ENCODE measurements at places on chromosomes 7 and 10.

- H3K27ac ChIP-seq = no peak overlapping the region
- no peaks in the 10 kb centered on the region for H3K36me3 ChIP-seq
- DNase-seq = no peak
- H3K27me3 ChIP-seq = no peaks in the 10 kb centered on the region
Measured at GRCh38 chr7:3795781-3796180, 494.7 kb downstream of the SDK1 start.

DNA sequence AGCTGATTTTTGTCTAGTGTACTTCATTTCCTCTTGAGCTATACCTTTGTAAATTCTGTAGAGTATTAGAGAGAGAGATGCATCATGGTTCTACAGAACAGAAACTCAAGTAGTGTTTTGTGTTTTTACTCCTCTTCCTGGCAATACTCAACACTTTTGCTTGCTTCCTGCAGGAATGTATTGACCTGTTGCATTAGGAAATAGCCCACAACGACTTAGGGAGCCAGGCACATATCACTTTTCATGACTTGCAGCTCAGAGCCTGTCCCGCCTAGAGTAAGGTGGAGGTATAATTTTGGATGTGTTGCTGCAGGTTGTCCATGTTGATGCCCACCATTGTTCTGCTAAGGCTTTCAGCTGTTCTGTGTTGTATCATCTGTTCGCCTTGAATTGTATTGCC, 216.3 kb downstream of the SDK1 start:
- H3K27me3 ChIP-seq = no peaks in the 10 kb centered on the region
- no peak overlapping the region for H3K27ac ChIP-seq
- H3K36me3 ChIP-seq = no peaks in the 10 kb centered on the region
- H3K4me3 ChIP-seq = no peak overlapping the region

DNA sequence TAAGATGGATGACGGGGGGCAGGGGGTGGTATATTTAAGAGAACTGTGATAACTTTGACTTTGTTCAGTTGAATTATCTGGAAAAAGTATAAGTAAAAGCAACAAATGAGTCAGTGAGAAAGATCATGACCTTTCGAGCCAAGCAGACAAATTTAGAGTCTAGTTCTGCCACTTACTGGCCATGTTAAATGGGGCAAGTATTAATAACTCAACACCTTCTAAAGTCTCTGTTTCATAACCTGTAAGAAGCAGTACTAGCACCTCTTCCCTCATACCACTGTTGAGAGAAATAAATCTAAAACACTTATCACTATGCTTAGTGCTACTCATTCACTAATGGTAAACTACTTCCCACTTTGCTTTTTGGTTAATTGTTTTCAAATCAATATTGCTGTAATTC, 604.4 kb upstream of the LRRN3 start:
- no peaks in the 10 kb centered on the region for H3K4me1 ChIP-seq

- no peaks in the 10 kb centered on the region for H3K27me3 ChIP-seq
- H3K4me3 ChIP-seq = no peak overlapping the region
- no peak for DNase-seq
Measured at GRCh38 chr10:48520184-48520506, 84.7 kb downstream of the ARHGAP22 start.

- H3K27me3 ChIP-seq = no peaks in the 10 kb centered on the region
- H3K4me1 ChIP-seq = no peaks in the 10 kb centered on the region
- H3K4me3 ChIP-seq = no peak overlapping the region
- H3K27ac ChIP-seq = no peak overlapping the region
Measured at GRCh38 chr10:60742512-60742911, 35.8 kb upstream of the CDK1 start.

GRCh38 chr7:87482115-87482514, 6.6 kb upstream of the ABCB4 start:
- H3K27ac ChIP-seq = no peak overlapping the region
- H3K4me3 ChIP-seq = no peak overlapping the region
- DNase-seq = no peak
- no peaks in the 10 kb centered on the region for H3K4me1 ChIP-seq
- no peaks in the 10 kb centered on the region for H3K27me3 ChIP-seq

GRCh38 chr10:78642269-78642816, 426.4 kb upstream of the ZMIZ1 start:
- no peaks in the 10 kb centered on the region for H3K27me3 ChIP-seq
- DNase-seq = no peak
- H3K4me1 ChIP-seq = no peaks in the 10 kb centered on the region
- no peak overlapping the region for H3K4me3 ChIP-seq
- H3K36me3 ChIP-seq = no peaks in the 10 kb centered on the region
- no peak overlapping the region for H3K27ac ChIP-seq

- no peaks in the 10 kb centered on the region for H3K4me1 ChIP-seq
- H3K36me3 ChIP-seq = no peaks in the 10 kb centered on the region
- no peak overlapping the region for H3K4me3 ChIP-seq
- H3K27me3 ChIP-seq = no peaks in the 10 kb centered on the region
Measured at GRCh38 chr10:131049016-131049415, 262.5 kb downstream of the TCERG1L start.

DNA sequence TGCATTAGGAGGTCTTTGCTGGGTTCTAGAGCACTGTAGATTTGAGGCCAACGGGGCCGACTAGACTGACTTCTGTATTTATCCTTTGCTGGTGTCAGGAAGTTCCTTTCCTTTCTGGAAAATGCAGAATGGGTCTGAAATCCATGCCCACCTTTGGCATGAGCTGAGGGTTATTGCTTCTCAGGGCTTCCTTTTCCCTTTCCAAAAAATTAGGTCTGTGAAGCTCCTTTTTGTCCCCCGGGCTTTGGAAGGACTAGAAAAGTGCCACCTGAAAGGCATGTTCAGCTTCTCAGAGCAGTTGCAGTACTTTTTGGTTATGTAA, 675 bp downstream of the IL6 start:
- no peaks in the 10 kb centered on the region for H3K36me3 ChIP-seq
- no peak for DNase-seq

DNA sequence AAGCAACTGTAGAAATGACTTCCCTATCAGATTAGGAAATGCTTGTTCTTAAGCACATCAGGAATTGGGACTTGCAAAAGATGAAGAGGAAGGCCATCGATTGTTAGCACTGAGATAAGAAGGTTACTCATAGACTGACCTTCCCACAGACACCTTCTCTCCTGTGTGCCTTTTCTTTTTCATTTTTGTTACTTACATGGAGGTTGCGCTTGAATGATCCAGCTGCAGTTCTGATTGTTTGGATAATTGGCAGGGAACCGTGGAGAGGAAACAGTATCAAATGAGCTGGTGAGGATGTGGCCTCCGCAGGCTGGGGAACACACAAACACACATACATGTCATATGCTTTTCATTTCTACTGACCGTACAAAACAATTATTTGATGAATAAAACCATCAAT, 134.9 kb upstream of the RSU1 start:
- H3K36me3 ChIP-seq = no peaks in the 10 kb centered on the region
- no peak for DNase-seq
- peaks cover 17% of the 10 kb centered on the region for H3K4me1 ChIP-seq
- no peaks in the 10 kb centered on the region for H3K27me3 ChIP-seq
- H3K27ac ChIP-seq = no peak overlapping the region
- H3K4me3 ChIP-seq = no peak overlapping the region

DNA sequence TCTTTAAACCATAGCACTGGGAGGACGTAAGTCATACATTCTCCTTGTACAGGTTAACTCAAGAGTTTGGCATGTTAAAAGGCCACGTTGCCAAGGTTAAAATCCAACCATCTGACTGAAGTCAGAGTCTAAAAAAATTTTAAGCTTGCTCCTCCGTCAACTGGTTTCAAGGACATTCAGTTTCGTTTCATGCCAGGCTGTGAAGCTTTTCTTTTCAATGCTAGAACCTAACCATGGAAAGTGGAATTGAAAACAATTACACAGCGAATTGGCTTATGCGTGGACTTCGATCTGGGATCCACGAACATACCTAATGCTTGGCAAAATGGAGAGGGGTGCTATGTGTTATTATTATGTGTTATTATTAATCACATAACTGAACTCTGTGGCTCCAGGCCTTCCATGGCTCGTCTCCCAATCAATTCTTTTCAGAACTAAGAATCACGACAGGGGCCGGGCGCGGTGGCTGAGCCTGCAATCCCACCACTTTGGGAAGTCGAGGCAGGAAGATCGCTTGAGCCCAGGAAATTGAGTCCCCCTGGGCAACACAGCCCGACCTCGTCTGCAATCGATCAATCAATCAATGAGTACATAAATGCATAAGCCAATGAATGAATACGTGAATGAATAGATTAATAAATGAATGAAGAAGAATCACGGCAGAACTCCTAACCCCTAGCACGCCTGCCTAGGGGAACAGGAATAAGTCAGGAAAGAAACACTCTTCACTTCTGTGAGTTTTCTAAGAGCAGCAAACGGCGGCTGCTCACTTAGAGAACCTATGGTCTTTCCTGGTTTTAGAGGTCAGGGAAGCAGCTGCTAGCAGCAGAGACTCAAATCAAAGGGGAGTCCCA, 733 bp upstream of the ARL5B start:
- no peaks in the 10 kb centered on the region for H3K4me1 ChIP-seq
- H3K36me3 ChIP-seq = no peaks in the 10 kb centered on the region
- no peaks in the 10 kb centered on the region for H3K27me3 ChIP-seq
- peak overlapping the region; percentile 80 for H3K4me3 ChIP-seq
- H3K27ac ChIP-seq = peak overlapping the region; percentile 99

- no peak overlapping the region for H3K27ac ChIP-seq
- no peaks in the 10 kb centered on the region for H3K36me3 ChIP-seq
- no peaks in the 10 kb centered on the region for H3K4me1 ChIP-seq
- no peak overlapping the region for H3K4me3 ChIP-seq
- no peak for DNase-seq
Measured at GRCh38 chr7:33258491-33258951, 129.2 kb downstream of the BBS9 start.

DNA sequence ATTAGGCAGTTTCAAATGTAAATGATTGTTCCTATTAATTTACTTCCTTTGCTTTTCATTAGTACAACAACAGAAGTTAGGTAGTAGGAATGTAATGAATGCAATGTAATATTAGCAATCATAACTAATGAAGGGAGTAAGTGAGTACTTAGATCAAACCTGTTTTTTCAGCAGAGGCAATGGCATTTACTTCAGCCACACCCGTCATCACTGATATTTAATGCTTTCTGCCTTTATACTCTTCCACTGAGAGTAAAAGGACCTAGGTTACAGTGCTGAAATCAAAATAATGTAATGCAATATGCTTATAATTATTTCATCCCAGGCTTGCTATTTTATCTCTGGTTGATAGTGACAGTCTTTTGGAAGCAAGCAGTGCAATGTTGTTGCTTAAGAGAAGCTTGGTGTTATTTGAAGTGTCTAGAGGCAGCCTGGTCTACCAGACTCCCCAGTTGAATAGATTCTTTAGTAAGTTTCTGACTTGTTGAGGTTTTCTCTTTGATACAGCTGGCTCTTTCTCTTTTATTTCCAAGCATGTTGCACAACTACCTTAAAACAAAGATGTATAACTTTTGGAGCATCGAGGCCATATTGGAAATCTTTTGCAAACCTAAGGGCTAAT, 149.4 kb downstream of the RNLS start:
- no peak for DNase-seq
- H3K27ac ChIP-seq = no peak overlapping the region
- H3K4me1 ChIP-seq = peaks cover under 1% of the 10 kb centered on the region
- H3K4me3 ChIP-seq = no peak overlapping the region
- no peaks in the 10 kb centered on the region for H3K27me3 ChIP-seq
- H3K36me3 ChIP-seq = no peaks in the 10 kb centered on the region

DNA sequence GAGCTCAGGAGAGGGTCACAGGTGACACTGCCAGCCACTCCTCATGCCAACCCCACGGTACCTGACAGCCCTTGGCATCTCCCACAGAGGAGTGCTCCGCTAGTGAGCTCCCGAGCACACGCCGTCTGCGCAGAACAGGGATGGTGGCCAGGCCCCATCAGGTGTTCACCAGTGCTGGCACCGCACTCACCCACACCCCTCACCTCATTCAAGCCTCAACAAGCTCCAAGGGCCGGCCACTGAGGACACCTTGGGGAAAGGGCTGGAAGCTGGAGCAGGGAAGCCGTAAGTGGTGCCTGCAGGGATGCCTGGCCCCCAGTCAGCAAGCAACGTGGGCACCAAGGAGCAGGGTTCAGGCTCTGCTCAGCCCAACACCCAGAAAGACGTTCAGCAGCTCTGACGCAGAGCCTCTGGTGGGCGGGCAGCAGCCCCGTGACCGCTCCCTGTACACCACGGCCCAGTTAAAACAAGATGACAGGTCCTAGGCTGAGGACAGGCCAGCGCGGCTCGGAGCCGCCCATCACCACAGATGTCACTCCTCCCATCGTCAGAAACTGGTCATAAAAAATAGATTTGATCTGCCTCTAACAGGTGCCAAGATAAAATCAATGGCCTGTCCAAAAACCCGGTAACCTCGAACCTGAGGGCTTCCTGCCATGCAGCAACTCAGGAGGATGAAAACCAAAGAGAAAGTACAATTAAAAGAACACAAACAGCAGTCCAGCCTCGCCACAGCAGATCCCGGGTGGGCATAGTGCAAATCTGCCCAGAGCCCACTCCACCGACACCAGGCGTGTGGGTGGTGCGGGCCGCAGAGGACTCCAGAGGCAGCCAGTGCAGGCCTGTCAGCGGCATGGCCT, 275.9 kb downstream of the MAD1L1 start:
- no peak overlapping the region for H3K4me3 ChIP-seq
- no peaks in the 10 kb centered on the region for H3K4me1 ChIP-seq
- DNase-seq = no peak
- no peaks in the 10 kb centered on the region for H3K36me3 ChIP-seq
- H3K27me3 ChIP-seq = no peaks in the 10 kb centered on the region

GRCh38 chr10:31116226-31116625, 84.6 kb upstream of the ZNF438 start:
- H3K4me3 ChIP-seq = no peak overlapping the region
- H3K36me3 ChIP-seq = no peaks in the 10 kb centered on the region
- no peak overlapping the region for H3K27ac ChIP-seq
- no peaks in the 10 kb centered on the region for H3K27me3 ChIP-seq
- H3K4me1 ChIP-seq = no peaks in the 10 kb centered on the region

GRCh38 chr10:7243139-7243538, 167.7 kb downstream of the SFMBT2 start:
- H3K4me3 ChIP-seq = no peak overlapping the region
- no peaks in the 10 kb centered on the region for H3K4me1 ChIP-seq
- no peak overlapping the region for H3K27ac ChIP-seq

DNA sequence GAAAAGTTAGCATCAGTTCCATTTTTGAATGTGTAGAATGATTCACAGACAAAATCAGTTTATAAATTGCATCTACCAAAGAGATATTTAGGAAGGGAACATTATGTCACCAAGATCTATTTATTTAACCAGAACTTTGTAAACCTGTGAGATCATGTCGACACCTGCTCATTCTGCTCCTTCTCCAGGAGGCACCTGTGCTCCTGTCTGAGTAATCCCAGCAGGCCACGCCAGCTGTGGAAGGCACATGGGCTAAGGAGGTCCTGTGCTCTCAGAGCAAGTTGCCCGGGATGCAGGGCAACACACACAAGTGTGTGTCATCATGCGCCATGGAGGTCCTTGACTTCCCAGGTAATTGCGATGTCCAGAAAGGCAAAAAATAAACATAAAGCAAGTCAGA, 45.5 kb upstream of the ADARB2 start:
- DNase-seq = no peak
- H3K27me3 ChIP-seq = no peaks in the 10 kb centered on the region
- H3K36me3 ChIP-seq = no peaks in the 10 kb centered on the region
- no peak overlapping the region for H3K27ac ChIP-seq
- no peak overlapping the region for H3K4me3 ChIP-seq

Measured in right atrium auricular region (tissue), 2 donors.